ENCODE measurements at places on chromosomes 5 and 9. TPM values are rescaled to one million over a fixed set of nuclear protein-coding genes. Genes with fewer than 3 reads are reported as not detected.

- H3K27me3 ChIP-seq = no peaks in the 10 kb centered on the region
- no peak overlapping the region for H3K27ac ChIP-seq
- no peak overlapping the region for H3K4me3 ChIP-seq
- no peak for DNase-seq
- no peaks in the 10 kb centered on the region for H3K36me3 ChIP-seq
- peaks cover 11% of the 10 kb centered on the region for H3K4me1 ChIP-seq
Measured at GRCh38 chr5:89276566-89277305, 393.8 kb upstream of the MEF2C start.

DNA sequence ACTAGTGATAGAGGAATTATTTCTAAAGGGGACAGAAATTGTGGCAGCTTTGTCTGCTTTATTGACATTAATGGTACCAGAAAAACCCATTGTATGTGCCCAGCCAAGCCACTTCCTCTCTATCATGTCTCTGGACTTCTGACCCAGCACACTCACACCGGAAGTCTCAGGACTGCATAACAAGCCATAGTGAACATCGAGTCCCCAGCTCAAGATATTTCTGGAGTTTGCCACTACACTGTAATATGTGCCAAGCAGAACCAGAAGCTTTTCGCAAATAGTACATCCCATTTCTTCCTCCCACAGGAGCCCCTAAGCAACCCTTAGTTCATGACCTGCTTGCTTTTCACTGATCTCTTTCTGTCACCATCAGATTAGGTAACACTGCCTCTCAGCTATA lies 187.4 kb upstream of the GHR start:
- no peak overlapping the region for H3K27ac ChIP-seq
- no peaks in the 10 kb centered on the region for H3K4me1 ChIP-seq
- H3K27me3 ChIP-seq = no peaks in the 10 kb centered on the region

DNA sequence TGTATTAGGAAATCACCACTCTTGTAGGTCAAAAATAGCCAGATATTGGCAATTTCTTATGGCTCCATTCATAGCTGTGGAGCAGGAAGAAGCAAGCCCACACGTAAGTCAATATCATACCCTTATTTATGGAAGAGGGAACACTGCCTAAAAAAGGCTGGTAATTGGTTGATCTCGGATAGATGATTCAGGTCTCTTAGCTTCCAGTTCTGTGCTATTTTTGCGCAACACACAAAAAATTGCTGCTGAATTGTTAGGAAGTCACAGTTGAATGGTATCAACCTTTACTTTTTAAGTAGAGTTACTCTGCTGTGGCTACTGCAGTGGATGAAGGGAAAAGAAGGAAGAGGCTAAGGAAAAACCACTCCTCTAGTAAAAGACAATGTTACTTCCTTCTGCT lies 168.8 kb downstream of the ARHGAP26 start:
- no peaks in the 10 kb centered on the region for H3K27me3 ChIP-seq
- H3K4me3 ChIP-seq = no peak overlapping the region
- H3K27ac ChIP-seq = no peak overlapping the region

DNA sequence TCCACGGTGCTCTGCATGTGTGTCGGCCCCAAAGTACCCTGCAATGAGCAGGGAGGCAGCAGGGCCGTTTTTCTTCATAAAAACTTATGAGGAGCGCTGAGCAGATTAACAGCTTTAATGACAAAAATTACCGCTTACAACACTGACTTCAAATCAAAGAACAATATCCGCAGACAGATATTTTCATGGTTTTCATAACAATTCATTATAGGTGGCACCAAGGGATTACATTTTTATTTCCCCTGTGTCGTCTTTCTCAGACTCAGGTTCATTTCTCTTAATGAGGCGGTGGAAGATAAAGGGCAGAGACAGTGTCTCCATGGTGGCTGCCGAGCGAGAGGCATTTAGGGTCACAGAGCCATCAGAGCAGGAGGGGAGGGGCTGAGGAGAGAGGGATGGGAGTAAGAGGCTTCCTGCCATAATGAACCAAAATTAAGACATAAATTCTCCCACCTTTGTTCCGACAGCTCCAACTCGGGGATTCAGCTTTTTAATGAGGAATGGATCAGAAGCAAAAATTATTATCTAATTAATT lies 240.7 kb upstream of the CLINT1 start:
- no peak overlapping the region for H3K27ac ChIP-seq
- H3K27me3 ChIP-seq = no peaks in the 10 kb centered on the region
- no peak overlapping the region for H3K4me3 ChIP-seq
- H3K4me1 ChIP-seq = no peaks in the 10 kb centered on the region
- no peak for DNase-seq
- no peaks in the 10 kb centered on the region for H3K36me3 ChIP-seq

GRCh38 chr5:158383486-158383885 lies 524.5 kb upstream of the CLINT1 start:
- H3K27me3 ChIP-seq = no peaks in the 10 kb centered on the region
- no peak overlapping the region for H3K27ac ChIP-seq
- no peak overlapping the region for H3K4me3 ChIP-seq
- no peak for DNase-seq
- peaks cover 20% of the 10 kb centered on the region for H3K4me1 ChIP-seq

GRCh38 chr5:6905883-6906282 lies 192.7 kb downstream of the TENT4A start:
- no peak overlapping the region for H3K4me3 ChIP-seq
- H3K4me1 ChIP-seq = peaks cover 16% of the 10 kb centered on the region
- no peaks in the 10 kb centered on the region for H3K27me3 ChIP-seq
- no peak for DNase-seq
- no peak overlapping the region for H3K27ac ChIP-seq

DNA sequence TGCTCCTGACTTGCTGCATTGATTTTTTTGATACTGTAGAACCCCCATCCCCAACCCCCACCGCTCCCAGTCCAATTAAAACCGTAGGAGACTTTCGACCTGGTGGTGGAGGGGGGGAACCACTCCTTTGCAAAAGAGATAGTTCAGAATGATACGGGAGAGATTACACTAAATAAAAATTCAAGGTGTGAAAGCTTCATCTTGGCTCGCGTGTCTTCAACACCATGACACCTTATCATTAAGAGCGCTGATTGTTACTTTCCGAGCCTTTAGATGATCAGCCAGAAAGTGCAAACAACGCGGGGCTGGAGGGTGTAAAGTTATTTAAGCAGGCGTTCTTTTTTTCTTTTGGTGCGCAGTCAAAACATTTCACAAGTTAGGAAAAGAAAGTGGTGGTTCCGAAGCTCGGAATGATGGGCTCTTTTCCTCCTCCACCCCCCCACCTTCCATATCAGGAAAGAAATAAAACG lies 1.3 kb upstream of the ZNF462 start:
- H3K4me1 ChIP-seq = peaks cover 32% of the 10 kb centered on the region
- no peak for DNase-seq
- peak overlapping the region; percentile 90 for H3K27ac ChIP-seq

GRCh38 chr5:136674178-136674577 lies 308.8 kb upstream of the TRPC7 start:
- DNase-seq = no peak
- no peaks in the 10 kb centered on the region for H3K36me3 ChIP-seq

DNA sequence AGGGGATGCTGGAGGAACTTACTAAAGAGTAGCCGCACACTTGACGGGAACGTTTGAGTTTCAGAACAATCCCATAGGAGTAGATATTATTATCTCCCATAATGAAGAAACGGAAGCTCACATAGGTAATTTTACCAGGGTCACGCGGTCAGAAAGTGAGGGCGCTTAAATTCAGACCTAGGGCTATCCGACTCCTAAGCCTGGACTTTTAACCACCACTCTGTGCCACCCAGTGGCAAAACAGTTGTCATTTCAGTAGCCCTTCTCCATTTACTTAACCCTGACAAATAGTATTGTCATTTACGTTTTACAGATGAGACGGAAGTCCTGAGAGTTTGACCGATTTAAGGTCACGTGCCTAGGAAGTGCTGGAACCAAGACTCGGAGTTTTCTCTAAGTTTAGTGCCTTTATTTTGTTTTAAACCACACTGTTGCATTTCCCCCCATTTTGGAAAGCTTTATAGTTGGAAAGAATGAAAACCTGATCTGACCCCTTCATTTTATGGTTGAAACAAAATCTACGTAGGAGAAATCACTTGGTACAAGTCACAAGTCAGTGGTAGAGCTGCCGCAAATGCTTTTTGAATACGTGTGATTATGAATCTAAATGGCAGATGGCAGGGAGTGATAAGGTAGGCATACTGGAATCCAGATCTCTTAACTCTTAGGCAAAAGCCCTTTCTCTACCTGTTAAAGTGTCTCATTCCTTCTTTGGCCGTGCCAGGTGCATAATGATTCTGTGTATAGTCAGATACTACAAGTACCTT lies 650 bp downstream of the MRRF start:
- peak overlapping the region; percentile 84 for H3K27ac ChIP-seq
- DNase-seq = no peak
- no peaks in the 10 kb centered on the region for H3K36me3 ChIP-seq
- H3K27me3 ChIP-seq = no peaks in the 10 kb centered on the region

GRCh38 chr5:14714706-14715105 lies 50.2 kb downstream of the OTULIN start:
- H3K27me3 ChIP-seq = no peaks in the 10 kb centered on the region
- H3K4me3 ChIP-seq = no peak overlapping the region
- H3K36me3 ChIP-seq = no peaks in the 10 kb centered on the region

DNA sequence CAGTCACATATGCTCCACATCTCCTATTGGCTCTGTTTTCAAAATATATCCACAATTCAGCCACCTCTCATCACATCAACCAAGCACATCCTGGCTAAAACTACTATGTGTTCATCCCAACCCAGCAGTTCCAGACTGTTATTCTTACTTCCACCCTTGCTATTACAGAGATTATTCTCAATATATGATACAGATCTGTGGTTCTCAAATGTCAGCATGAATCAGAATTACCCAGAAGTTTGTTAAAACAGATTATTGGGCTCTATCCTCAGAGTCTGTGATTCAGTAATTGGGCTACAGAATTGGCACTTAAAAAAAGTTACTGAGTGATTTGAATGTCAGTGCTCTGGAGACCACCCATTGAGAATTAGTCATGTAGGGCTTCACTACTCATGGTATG lies 78.8 kb upstream of the IZUMO3 start:
- no peaks in the 10 kb centered on the region for H3K27me3 ChIP-seq
- no peak for DNase-seq
- no peak overlapping the region for H3K27ac ChIP-seq
- H3K4me1 ChIP-seq = no peaks in the 10 kb centered on the region
- no peaks in the 10 kb centered on the region for H3K36me3 ChIP-seq
- no peak overlapping the region for H3K4me3 ChIP-seq

DNA sequence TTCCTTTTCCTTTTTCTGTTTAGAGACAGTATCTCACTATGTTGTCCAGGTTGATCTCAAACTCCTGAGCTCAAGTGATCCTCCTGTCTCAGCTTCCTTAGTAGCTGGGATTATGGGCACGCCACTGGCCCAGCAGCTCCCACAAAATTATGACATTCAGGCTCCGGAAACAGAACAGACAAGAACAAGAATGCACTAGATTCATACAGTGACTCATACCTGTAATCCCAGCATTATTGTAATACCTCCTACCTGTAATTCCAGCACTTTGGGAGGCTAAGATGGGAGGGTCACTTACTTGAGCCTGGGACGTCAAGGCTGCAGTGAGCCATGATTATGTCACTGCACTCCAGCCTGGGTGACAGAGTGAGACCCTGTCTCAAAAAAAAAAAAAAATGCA lies 26.7 kb upstream of the B4GALT1 start:
- H3K36me3 ChIP-seq = no peaks in the 10 kb centered on the region
- no peak overlapping the region for H3K27ac ChIP-seq
- no peaks in the 10 kb centered on the region for H3K4me1 ChIP-seq
- H3K4me3 ChIP-seq = no peak overlapping the region
- no peak for DNase-seq

- H3K36me3 ChIP-seq = no peaks in the 10 kb centered on the region
- H3K27ac ChIP-seq = no peak overlapping the region
- DNase-seq = no peak
- no peaks in the 10 kb centered on the region for H3K4me1 ChIP-seq
Measured at GRCh38 chr9:90999425-91000397, 198.1 kb downstream of the SYK start.

DNA sequence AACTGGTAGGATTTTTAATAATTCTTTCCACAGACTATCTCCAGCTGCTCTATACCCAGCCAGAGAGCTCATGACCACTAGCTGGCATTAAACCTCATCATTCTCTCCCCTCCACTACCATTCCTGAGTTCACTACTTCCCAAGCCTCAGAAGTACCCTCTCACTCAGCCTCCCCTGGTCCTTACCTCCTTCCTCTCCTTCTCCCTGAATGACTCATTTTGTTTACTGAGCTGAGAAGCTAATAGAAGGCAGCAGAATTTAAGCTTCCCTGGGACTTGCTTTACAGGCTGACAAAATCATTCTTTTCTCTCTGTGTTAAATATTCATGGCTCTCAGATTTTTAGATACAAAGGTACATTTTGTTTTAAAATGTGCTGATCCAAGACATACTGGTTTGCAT lies 305.4 kb downstream of the TLR4 start:
- no peak overlapping the region for H3K4me3 ChIP-seq
- H3K27me3 ChIP-seq = no peaks in the 10 kb centered on the region
- peaks cover 13% of the 10 kb centered on the region for H3K4me1 ChIP-seq
- no peaks in the 10 kb centered on the region for H3K36me3 ChIP-seq
- peak; percentile 6 for DNase-seq

DNA sequence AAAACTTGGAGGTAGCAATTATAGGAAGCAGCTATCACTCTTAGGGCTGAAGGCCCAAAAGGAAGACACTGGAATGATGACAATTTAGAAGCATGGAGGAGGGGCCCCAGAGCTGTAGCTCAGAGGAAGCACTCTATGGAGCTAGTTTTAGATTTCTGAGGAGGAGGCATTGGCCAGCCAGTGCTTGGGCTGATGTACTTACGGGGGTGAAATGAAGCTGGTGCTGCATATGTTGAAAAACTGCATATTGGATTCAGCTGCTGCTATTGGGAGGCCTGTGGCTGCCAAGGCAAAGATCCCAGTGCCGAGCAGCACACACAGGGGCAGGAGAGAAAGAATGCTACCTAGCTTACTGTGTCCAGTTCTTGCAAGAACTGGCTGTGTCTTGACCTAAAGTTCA lies 53.9 kb upstream of the HMHB1 start:
- no peak overlapping the region for H3K27ac ChIP-seq
- no peaks in the 10 kb centered on the region for H3K4me1 ChIP-seq
- no peaks in the 10 kb centered on the region for H3K27me3 ChIP-seq
- no peaks in the 10 kb centered on the region for H3K36me3 ChIP-seq
- no peak for DNase-seq
- no peak overlapping the region for H3K4me3 ChIP-seq

- no peak for DNase-seq
- peaks cover 7% of the 10 kb centered on the region for H3K4me1 ChIP-seq
- no peaks in the 10 kb centered on the region for H3K27me3 ChIP-seq
Measured at GRCh38 chr9:115171921-115172388, 54.0 kb upstream of the TNC start.

The MCC gene
- total RNA-seq = 2.5 TPM

The KCTD16 gene
- 1.1 TPM for total RNA-seq

The IFNA1 gene
- total RNA-seq = not detected

The BHMT2 gene
- not detected for total RNA-seq

The GALNT12 gene
- total RNA-seq = 28.8 TPM

The CER1 gene
- total RNA-seq = not detected

The PPP3R2 gene
- not detected for total RNA-seq

The PANK3 gene
- total RNA-seq = 117 TPM

The C9orf153 gene
- total RNA-seq = not detected

The LMX1B gene
- 0.19 TPM for total RNA-seq

The PCDHGA6 gene
- 0.77 TPM for total RNA-seq

The NFX1 gene
- total RNA-seq = 14.6 TPM

The SLC6A3 gene
- 0.32 TPM for total RNA-seq

The NR5A1 gene
- total RNA-seq = 1.0 TPM

The HSPA9 gene
- total RNA-seq = 259 TPM

The SHOC1 gene
- not detected for total RNA-seq

Measured in neural progenitor cell (in vitro differentiated cells).